ENCODE measurements at places on chromosomes 5 and 9. TPM values are rescaled to one million over a fixed set of nuclear protein-coding genes. Genes with fewer than 3 reads are reported as not detected.

Gene SPATA24
- total RNA-seq: 5.9 TPM

DNA sequence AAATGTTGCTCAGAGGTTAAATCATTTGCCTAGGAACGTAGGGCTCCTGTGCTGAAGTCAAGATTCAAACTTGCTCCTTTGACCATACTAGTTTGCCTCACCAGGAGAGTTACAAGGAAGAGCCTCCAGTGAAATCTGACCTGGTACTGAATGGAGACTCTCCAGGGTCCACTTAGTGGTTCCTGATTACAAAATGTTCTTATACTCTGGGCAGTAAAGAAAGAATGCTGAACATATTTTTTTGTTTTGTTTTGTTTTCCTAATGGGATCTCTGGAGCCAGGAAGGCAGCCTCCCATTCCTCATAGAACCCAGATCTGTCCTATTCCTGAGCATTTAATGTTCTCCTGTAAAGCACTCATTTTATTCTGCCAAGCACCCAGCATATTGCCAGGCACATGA is 256.5 kb upstream of the CLINT1 start:
- DNase-seq: no peak

Gene TOPORS
- 18.9 TPM for total RNA-seq

DNA sequence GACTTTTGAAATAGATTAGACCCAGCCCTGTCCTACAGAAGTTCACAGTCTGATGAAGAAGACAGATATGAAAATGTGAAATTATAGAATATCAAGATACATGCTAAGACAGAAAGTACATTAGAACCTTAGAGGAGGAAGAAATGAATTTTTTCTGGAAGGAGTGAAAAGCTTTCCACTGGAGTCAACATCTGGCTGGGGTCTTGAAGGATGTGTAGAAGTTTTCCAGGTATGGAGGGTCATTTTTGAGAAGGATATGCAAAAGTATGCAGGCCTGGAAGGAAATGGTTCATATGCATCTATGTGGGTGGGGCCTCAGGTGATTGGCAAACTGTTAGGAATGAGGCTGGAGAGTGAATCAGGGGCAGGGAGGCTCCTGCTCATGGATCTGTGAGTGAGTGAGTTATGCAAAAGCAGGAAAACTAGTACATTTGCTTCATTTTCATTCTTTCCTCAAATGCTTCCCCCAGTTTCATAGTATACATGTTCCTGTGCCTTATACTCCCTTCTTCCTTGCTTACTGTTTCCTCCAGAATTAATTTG is 142.3 kb downstream of the GRIA1 start:
- no peak for DNase-seq

Measured in activated CD4-positive, alpha-beta T cell treated with anti-CD3 and anti-CD28 coated beads for 36 hours (primary cell).